Kidney capillary endothelial cell (primary cell): ENCODE measurements at places on chromosomes 2 and 18.

GRCh38 chr2:86033751-86034692 lies 71.7 kb downstream of the POLR1A start:
- no peak for DNase-seq

DNA sequence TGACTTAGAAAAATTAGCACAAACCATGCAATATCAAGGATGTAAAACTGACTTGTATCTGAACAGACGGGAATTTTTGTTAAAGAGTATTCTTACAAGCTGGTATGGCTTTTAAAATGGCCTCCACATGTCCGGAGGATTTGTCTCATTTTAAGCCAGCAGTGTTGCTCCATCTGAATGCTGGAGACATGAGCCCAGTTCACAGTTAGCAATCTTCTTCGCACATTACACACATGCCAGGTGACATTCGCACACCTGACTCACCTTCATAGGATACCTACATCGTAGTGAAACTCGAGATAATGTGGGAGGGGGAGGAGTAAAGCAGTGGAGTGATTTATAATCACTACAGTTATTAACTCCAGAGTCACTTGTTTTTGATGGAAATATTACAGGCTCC lies 231.8 kb upstream of the RBBP8 start:
- no peak for DNase-seq

DNA sequence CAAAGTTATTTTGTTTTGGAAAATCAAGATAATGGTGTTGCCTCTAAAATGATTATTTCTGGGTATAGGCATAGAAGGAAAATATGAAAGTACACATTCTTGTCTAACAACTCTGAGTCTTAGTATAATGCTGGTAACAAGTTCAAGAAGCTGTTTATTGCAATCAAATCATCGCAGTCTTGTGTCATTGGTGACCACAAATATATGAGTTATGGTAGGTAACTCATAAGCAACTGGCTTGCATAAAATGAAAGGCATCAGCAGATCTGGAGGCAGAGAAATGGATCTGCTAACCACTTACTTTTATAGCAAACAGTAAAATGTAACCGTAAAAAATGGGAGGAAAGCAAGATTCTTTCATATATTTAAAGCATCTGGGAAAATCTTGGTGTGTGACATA lies 156.2 kb upstream of the TCF4 start:
- DNase-seq, result no peak

DNA sequence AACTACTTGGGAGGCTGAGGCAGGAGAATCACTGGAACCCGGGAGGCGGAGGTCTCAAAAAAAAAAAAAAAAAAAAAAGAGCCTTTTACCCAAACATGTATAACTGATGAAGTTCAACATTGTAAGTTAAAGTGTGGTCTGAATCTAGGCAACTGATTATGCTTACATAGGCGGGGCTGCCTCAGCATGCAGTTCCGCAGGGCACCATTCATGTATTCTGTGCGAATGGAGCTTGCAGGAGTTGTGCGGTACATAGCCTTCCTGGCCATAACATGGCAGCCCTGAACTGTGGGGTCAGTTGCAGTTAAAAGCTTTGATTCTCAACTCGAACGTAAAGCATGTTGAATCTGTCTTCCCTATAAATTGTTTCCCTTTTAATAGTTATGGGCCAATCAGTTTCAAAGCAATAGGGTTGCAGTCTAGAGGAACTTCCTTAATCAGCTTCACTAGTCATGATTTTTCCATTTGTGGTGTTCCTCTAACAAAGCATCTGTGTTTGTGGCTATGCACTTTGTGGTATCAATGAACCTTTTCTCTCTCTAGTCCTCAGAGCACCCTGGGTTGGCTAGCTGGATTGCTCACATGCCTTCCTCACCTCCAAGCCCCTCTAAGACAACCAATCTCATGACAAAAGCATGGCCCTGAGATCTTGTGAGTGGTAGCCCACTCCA lies 30.6 kb upstream of the CEP68 start:
- DNase-seq, result no peak

DNA sequence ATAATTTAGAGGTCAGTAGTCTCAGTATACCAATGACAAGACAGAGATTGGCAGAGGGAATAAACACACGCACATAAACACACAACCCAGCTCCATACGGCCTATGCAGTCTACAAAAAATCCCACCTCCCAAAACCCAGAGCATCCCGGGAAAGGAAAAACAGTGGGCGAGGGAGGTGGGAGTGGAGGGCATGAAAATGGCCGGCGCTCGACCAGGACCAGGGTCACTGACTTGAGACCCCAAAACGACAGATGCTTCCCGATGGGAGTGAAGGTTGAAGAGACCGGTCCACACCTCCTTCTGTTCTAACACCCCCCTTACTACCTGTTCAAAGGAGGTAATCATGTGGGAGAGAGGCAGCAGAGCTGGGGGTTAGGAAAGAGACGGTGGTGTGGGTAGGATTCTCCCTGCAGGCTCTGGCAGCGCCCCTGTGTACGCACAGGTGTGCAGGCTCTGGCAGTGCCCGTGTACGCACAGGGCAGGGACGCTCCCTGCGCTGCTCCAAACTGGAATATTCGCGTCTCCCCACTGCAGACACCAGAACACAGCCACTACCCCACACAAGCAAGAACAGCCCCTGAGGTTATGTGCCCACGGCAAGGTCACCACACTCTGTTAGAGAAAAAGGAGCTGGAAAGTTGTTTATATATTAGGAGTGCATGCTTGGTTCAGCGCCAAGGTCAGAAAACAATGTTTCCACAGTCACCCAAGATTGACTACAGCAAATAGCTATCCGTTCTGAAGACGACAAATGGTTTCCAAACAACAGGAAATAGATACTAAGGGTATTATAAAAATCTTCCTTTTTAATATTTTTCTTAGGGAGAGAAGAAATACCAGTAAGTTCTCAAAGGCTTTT lies 67.9 kb downstream of the EIPR1 start:
- DNase-seq, result no peak

GRCh38 chr18:68104036-68104435 lies 587.5 kb upstream of the DSEL start:
- DNase-seq, result no peak

DNA sequence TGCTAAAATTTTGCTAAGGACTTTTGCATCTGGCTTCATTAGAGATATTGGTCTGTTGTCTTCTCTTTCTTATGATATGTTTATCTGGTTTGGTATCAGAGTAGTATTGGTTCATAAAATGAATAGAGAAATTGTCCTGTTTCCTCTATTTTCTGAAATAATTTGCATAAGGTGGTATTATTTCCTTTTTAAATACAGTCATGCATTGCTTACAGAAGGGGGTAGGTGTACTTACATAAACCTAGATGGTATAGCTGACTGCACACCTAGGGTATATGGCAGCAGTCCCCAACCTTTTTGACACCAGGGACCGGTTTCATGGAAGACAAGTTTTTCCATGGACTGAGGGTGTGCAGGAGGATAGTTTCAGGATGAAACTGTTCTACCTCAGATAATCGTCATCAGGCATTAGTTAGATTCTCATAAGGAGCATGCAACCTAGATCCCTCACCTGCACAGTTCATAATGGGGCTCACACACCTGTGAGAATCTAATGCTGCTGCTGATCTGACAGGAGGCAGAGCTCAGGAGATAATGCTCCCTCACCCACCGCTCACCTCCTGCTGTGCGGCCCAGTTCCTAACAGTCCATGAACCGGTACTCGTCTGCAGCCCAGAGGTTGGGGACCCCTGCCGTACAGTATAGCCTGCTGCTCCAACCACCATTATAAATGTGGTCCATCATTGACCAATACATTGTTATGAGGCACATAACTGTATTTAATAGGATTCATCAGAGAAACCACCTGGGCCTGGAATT lies 189.2 kb downstream of the FAM210A start:
- DNase-seq, result no peak

- no peak for DNase-seq
These were observed 735.9 kb downstream of the ERBB4 start for GRCh38 chr2:211802666-211803065.

DNA sequence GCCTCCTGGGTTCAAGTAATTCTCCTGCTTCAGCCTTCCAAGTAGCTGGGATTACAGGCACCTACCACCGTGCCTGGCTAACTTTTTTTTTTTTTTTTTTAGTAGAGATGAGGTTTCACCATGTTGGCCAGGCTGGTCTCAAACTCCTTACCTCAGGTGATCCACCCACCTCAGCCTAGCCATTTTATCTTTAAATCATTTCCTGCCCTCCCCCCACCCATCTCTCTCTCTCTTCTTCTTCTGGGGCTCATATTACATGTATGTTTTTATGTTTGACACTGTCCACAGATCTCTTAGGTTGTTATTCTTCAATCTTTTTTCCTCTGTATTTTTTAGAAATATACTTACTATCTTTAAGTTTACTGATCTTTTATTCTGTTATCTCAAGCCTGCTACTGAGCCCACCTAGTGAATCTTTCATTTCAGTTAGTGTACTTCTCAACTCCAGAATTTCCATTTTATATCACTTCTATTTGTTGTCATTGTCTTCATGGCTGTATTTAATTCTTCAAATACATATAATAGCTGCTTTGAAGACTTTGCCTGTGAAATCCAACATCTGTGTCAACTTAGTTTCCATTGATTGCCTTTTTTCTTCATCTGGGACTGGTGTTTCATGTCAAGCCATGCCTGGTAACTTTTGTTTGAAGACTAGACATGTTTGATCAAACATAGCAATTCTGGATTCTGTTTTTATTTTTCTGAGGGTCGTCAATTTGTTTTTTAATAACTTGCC lies 16.2 kb downstream of the PLB1 start:
- no peak for DNase-seq

DNA sequence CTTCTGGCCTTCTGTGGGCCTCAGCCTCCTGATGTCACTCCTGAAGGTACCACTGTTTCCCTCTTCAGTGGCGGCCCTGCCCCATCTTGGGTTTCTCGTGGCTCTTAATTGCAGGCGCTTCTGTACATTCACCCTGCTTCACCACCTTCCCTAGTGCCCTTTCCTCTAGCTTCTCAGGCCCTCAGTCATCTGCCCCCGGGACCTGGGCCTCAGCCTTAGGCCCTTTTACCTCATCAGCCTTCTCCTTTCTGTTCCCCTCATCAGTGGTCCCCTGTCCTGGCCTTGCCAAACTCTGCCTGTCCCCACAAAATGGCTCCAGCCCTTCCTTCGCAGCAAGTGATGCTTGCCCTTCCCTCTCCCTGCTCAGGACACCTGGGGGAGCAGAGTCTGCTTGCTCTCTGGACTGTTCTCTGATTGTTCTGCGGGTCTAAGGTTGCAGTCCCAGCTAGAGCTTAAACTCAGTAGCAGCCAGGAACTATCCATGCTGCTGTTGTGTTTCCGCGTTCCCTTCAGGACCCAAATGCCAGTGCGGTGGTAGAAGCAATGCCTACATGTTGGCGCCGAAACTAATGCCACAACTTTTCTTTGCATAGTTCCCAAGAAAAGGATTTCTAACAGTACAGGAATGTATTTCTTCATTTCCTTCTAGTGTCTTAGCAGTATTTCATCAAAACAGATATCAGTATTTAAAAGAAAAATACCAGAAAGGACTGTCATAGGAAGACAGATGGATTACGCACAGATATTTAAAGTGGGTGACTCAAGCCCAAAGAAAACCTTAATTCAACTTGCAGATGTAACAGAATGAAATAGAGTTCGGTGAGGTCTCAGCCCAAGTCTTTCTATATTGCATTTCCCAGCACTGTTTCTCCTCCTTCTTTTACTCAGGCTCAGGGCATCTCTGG lies 7.5 kb downstream of the ASB1 start:
- no peak for DNase-seq

DNA sequence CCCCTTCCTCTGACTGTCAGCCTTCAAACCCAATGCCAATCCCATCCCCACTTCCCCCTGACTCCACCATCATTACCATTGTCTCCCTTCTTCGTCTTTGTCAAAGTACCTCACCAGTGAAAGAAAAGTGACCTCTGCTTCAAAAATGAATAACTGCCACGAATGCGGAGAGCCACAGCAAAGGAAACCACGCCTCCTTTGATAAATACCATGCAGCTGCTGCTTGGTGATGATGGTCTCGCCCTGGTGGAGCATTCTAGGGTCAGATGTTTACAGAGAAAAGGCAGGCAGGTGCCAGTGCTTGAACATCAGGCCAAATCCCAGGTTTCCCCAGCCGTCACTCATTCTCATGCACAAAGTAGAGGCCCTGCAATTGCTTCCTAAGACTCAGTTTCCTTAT lies 162.2 kb downstream of the BCL11A start:
- no peak for DNase-seq

- DNase-seq, result no peak
These were observed 560.6 kb downstream of the SLC4A3 start for GRCh38 chr2:220188031-220188430.

- DNase-seq, result no peak
These were observed 16.2 kb downstream of the SS18 start for GRCh38 chr18:26074246-26074645.

GRCh38 chr2:141423124-141423523 lies 707.7 kb downstream of the LRP1B start:
- no peak for DNase-seq

DNA sequence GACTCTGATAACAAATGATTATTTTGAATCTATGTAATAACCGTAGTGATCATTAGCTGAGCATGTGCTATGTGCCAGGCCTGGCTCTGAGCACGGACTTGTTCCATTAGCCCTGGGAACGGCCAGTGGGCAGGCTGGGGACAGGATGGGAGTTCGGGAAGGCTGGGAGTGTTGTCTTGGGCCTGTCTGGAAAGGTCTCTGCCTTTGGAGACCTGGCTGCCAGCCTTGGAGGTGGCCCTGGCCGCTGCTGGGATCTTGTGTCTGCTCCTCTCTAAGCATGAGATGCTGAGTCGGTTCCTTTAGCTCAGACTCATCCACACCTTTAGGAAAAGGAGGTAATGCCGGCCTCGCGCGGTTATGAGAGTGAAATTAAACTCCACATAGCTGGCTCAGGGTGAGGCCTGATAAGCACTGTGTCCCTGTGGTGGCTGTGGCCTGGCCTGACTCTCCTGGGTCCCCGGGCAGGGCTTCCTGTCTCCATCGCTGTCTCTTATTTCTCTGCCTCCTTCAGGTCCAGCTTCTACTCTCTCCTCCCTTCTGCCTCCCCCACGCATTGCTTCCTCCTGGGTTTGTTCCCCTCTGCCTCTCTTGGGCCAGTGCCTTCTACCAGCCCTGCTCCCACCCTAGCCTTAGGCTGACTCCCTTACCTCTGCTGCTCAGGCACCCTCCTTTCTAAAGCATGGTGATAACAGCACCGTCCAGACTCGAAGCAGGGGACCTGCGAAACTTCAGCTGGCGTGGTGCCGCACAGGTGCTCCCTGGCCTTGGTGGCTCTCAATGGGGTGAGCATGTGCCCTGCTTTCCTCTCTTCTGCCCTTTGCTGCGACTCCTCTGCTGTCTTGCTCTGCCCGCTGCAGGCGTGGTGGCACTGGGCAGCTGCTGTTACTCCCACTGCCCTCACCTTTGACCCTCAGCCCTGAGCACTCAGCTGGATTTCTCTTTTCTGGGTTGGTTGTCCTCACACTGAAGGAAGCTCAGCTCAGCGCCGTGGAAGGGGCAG lies 41.8 kb downstream of the NCK2 start:
- DNase-seq, result no peak

DNA sequence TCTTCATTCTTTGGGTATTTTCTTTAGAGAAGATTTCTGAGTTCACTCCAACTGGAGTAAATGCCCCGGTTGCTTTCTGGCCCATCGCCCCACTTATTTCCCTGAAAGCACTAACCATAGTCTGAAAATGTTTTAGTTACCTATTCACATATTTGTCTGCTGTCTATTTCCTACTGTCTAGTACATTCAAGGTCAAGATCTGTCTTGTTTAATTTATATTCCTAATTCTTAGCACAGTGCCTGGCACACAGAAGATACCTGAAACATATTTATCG lies 134.4 kb upstream of the KLHL14 start:
- DNase-seq, result no peak
